ENCODE measurements at places on chromosomes 5 and 9.

DNA sequence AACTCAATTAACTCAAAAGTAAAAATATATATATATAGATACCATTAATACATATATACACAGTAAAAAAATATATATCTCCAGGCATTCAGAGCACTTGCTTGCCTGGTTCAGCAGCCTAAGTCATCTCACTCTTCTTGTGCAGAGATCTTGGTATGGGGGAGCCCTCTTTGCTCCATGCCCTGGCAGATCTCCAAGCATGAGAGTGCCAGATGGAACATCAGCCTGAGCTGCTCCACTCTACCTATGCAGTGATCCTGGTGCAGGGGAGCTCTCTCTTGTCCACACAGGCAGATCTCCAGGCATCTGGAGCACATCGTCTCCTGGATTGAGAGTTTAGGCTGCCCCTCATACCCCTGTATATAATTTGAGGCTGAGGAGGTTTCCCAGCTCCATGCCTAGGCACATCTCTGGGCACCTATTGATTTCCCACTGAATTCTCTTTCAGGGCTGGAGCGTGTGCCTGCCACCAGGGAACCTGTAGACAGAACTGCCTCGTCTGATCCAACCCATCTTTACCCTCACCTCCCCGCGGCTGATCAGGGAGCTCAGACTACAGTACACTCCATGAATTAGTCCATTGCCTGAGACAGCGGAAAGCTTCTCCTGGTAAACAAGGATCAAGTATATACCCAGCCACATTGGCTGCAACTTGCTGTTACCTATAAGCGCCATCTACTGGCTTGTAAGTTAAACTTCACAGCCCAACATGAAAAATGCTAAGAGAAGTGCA lies 342.4 kb upstream of the GRIA1 start:
- no peak for DNase-seq

DNA sequence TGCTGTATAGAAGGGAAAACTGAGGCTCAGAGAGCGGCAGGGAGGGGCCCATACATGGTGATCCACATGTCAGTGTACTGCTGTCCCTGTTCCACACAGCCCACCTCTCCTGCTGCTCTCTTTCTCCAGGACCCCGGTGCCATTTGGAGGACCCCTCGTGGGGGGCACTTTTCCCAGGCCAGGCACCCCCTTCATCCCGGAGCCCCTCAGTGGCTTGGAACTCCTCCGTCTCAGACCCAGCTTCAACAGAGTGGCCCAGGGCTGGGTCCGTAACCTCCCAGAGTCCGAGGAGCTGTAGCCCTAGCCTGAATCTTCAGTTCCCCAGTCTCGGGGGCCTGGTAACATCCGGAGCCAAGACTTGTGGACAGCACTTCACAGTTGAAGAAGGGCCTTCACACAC lies 15.5 kb downstream of the MYOZ3 start:
- no peak for DNase-seq

- DNase-seq = no peak
Measured at GRCh38 chr9:132319421-132320110, 35.2 kb downstream of the SETX start.

DNA sequence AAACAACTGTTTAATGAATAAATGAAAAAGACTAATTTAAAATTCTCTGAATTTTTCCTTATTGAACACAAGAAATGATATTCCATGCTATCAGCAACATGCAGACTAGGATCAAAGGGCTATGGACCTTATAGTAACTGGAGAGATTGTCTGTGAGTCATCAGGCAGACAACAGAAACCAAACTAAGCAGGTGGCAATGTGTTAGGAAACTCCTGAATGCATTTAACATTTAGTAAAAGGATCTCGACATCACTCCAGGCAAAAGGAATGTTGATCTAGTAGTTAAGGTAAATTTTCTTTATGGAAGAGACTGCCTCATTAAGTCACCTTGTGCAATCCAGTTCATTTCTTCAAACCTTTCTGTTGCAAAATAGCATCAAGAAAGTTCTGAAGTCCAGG lies 58.4 kb downstream of the ARL15 start:
- no peak for DNase-seq

GRCh38 chr9:128946571-128947276 lies 679 bp downstream of the DOLK start:
- no peak for DNase-seq

- no peak for DNase-seq
Measured at GRCh38 chr5:68848091-68848490, 245.7 kb upstream of the SLC30A5 start.

DNA sequence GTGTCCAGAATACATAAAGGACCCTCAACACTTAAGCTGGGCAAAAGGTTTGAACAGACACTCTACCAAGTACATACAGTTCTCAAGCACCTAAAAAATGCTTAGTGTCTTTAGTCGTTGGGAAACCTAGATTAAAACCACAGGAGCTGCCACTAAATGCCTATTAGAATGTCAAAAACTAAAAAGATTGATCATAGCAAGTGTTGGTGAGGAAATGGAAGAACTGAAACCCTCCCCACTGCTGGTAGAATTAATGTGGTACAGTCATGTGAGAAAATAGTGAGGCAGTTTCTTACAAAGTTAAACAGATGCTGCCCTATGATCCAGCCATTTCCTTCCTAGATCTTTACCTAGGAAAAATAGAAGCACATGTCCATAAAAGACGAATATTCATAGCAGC lies 40.6 kb downstream of the SFXN1 start:
- DNase-seq = no peak

DNA sequence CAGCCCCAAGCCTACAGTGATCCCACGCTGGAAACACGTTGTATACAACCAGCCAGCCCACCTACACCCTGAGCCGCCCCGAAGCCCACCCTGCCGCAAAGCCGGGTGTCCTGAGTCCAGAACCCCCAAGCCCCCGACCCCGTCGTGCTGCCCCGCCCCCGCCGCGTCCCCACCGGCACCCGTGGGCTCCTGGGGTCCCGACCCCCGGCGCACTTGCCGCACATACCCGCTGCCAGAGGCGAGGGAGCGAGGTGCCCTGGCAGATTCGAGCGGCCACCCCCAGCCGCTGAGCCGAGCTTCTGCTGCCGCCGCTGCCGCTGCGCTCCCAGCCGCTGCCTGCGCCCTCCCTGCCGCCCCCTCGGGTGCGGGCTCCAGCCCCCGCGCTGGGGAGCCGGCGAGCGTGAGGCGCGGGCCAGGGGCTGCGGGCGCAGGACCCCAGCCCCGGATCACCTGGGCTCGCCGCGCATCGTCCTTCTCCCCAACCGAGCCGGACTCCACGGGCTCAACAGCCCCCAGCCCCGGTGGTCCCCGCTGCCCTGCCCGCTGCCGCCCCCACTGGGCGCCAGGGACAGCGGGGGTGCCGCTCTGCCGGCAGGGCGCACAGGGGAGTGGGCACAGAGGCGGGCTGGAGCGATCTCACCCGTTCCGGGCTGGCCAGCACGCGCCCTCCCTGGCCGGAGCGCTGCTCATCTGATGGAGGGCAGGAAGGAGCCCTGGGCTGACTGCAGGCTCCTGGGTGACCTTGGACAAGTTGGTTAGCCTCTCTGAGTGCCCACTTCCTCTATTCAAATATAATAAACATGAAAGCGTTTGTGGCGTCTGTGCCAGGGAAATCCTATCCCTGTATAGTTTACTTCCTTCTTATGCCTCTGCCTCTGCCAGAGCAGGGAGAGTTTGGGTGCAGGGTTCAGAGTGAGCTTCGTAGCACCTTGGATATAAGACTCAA lies at the start of gene HTR4:
Gene HTR4 (minus strand): TSS at position 692 of the 946 bp plus-strand sequence. CDS start 17,513 bp downstream, outside the sequence.
- peak; percentile 68 for DNase-seq

- peak; percentile 17 for DNase-seq
Measured at GRCh38 chr5:88269222-88269771, 652 bp upstream of the TMEM161B start.

DNA sequence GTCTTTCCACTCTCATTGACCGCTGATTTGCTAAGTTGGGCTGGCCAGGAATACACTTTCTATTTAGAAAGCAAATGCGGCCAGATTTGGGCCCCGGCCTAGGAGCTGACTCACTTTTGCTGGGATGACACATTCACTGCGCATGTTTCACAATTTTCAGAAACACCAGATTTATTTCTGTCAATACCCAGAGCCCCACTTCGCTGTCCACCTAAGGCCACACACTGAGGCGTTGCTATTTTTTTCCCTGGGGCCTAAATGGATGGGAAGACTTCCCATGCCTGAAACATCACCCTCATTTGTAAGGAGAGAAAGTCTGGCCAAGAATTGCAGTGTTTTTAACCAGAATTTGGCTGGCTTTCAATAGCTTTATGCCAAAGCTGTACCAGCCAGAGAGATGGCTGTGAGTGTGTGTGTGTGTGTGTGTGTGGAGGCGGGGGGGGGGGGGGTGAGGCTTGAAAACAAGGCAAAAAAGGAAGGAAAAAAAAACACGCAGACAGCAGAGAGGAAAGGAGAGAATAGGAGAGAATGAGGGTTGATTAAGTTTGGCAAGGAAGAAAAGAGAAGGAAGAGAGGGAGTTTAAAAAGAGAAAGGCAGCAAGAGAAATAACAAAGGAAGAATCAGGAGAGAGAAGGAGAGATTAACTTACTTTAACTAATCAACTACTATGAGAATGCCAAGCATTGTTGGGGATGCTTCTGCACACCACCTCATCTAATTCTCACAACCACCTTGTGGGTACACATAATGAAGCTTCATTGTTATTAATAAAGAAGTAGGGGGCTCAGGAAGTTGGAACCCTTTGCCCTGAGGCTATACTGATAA lies 261.4 kb upstream of the KLF4 start:
- DNase-seq = peak; percentile 65

DNA sequence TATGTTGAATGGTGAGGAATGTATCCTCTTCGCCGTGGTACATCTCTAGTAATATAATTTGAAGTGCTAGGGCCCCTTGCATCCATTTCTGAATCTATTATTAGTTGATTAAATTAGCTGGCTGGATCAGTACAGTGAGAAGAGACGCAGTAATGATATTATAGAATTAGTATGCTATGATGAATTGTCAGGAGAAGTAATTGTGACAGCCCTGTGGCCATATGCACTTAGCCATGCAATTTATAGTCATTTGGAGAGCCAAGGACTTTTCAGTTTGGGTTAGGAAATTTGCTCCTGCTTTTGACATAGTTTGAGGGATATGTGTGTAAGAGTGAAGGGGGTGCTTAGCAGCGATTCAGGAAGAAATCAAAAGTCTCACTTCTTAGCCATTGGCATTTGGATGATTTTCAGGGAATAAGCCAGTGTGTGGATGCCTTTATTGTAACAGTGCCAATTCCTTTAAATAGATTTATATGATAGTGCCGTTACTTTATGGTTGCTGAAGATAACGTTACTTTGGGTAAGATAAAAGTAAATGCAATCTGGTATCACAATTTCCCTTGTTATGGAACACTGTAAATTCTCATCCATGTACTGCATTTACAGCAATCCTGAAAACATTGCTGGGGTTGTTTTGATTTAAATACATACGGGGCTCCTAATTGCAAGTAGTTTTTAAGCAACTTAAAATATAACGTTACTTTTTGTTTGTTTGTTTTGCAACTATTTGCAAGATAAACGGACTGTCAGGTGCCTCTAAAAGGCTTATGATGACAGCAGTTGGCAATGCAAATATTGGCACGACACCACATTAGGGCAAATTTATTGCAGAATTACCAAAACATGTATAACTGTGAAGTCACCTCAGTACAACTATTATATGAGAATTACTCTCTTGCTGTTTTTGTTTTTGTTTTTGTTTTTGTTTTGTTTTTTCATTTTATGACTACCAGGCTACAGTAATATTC lies 875.4 kb upstream of the WWC1 start:
- no peak for DNase-seq

DNA sequence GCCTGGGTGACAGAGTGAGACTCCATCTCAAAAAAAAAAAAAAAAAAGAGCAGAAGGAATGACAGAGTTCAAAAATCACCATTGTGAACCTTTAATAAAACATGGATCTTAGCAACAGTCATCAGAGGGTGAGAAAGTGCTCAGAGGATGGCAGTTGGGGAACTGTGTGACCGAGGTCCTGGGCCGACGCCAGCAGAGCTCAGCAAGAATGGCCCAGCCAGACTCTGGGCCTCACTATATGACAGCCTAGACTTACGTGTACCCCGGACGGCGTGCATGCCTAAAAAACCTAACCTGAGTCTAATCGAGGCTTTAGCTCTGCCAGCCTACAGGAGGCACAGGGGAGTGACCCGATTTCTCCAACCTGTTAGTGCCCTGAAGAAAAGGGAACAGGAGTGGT lies 64.3 kb downstream of the MVB12B start:
- no peak for DNase-seq
